HS-5 (cell line): ENCODE measurements at places on chromosomes 6 and 20.
A peak's percentile ranks its signal among the peaks of the same experiment; 100 is the strongest.

DNA sequence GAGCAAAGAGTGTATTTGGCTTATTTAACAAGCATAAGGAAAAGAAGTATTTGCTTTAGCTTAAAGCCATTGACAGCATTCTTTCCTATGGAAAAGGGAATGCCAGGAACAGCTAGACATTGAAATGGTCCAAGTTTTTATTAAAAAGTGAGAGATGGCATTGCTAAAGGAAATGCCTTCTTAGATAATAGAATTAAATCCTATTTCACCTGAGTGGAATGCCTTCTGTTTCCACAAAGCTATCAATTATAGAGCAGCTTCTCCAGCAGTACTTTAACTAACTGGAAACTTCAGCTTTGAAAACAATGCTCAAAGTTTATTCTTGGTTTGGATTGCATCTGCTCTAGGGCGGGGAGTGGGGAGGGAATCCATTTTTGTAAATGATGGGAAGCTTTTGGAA, 85.1 kb upstream of the CNKSR3 start:
- DNase-seq, result no peak

DNA sequence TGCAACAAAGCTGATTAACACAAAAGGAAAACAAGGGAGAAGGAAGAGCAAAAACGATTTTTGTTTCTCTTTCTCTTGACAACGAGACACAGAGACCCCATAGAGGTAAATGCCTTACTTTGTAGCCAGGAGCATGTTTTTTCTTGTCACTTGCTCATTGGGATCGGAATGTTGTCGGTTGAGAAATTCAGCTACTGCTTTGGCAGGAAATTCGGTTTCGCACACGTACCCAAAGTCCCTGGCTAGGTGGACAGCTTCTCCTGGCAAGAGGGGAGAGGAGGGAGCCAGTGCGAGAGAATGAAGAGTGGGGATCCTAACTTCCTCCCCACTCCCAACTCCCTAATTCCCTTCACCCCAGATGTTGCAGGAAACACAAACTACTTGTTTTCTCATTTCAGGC, 14.5 kb downstream of the TFAP2A start:
- DNase-seq, result no peak

GRCh38 chr6:91447530-91448254, 860.8 kb upstream of the MAP3K7 start:
- DNase-seq, result no peak

GRCh38 chr6:104789770-104790190, 69.9 kb downstream of the HACE1 start:
- peak; percentile 62 for DNase-seq

DNA sequence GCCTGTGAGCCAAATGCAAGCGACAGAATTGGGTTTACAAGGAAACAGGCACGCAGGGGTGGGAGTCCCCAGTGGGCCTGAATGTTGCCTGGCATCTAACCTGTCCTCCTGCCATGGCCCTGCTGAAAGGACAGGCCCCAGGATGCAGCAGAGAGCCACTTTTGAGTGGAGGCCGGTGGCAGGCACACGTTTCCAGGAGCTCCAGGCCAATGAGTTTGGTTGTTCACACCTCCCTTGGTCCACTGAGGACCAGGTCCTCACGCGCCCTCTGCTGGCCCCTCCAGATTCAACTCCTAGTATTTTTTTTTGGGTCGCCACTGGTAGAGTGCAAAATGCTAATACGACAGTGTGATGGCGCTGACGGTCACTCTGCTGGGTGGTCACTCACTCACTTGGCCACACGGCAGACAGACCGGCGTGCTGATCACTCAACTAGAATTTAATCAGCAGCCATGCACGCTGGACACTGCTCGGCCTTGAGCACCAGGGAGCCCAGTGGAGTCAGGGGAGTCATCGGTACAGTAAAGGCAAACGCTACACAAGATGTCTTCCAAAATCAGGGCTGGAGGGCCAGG, 81.7 kb upstream of the NFATC2 start:
- DNase-seq, result peak; percentile 76

- no peak for DNase-seq
These were observed 39.6 kb downstream of the PDSS2 start for GRCh38 chr6:107419733-107420132.

DNA sequence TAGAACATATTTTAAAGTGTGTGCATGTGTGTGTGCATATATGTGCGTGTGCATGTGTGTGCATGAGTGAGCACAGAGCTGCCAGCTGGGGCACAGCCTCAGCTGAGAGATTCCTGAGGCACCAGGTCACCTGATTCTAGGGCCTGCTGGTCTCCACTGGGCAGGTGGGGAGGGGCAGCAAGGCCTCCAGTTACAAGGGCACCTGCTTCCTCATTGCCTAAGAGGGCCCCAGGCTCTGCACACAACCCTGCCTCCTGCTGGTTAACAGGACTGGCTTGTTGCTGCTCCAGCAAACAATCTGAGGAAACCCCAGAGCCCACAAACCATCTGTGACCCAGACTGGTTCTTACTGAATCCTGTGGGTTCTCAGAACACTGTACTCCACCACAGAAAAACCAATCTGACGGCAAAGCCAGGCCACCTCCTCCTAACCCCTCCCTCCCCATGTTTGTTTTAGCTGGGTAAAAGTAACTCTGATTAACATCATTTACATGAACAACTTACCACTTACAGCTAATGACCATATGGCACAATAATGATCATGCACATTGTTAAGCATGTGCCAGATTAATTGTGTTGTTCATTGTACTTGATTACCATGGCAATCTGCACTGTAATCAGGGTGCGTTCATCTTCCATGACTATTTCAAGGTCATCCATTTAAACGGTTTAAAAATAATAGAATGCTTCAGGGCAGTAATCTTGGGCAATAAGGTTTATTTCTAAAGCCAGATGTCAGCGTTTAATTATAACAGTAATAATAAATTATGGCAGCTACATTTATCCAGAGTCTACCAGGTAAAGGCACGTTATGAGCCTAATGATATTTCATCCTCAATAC, 23.1 kb upstream of the UBE2J1 start:
- no peak for DNase-seq

DNA sequence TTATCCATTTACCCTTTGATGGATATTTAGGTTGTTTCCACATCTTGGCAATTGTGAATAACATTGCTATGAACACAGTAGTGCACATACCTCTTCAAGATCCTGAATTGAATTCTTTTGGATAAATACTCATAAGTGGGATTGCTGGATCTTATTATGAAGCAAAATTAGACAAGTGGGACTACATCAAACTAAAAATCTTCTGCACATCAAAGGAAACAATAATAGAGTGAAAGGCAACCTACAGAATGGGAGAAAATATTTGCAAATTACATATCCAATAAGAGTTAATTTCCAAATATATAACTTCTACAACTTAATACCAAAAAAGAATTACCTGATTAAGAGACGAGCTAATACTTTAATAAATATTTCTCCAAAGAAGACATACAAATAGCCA, 38.4 kb upstream of the BCAS1 start:
- DNase-seq, result no peak

- DNase-seq, result peak; percentile 60
These were observed 25.1 kb upstream of the FAM8A1 start for GRCh38 chr6:17574866-17575560.

DNA sequence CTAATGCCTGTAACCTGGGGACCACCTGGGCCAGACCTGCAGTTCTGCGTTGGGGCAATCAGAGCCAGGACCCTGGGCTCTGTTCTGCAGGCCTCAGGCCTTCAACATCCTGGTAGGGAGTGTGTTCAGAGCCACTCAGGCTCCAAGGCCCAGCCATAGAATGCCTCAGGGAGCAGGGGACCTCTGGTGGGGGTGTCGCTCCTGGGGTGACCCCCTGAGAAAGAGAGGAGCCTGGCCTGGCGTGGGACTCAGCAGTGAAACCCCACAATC, 12.5 kb downstream of the UCKL1 start:
- no peak for DNase-seq

- DNase-seq, result no peak
These were observed 32.4 kb downstream of the TRAF3IP2 start for GRCh38 chr6:111573131-111573883.

GRCh38 chr6:21615504-21615903, 22.0 kb downstream of the SOX4 start:
- no peak for DNase-seq

GRCh38 chr20:6530254-6530653, 237.2 kb upstream of the BMP2 start:
- no peak for DNase-seq

- DNase-seq, result no peak
These were observed 36.4 kb upstream of the SLC17A4 start for GRCh38 chr6:25717866-25718740.

- DNase-seq, result no peak
These were observed 13.6 kb downstream of the TRAPPC3L start for GRCh38 chr6:116531675-116532570.

- DNase-seq, result no peak
These were observed 213.7 kb downstream of the CDKAL1 start for GRCh38 chr6:20747991-20748390.

DNA sequence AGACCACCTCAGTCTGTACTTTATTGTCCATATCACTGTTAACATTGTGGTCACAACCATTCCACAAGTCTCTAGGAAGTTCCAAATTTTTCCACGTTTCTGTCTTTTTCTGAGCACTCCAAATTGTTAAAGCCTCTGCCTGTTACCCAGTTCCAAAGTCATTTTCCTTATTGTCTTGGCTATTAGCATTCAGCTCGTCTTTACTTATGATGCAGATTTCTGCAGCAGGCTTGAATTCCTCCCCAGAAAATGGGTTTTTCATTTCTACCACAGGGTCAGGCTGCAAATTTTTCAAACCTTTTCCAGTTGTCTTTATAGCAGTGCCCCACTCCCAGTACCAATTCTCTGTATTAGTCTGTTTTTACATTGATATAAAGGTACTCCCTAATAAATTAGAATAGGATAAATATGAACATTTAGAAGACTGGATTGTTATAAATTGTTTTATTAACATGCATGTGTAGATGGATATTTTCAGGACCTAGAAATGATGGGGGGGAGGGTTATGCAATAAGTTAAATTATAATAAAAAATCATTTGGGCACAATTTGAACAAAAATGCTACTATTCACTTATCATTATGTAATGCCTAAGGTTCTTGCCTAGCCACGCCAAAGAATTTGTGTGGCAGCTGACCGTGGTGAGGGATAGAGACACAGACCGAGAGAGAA, 595.3 kb upstream of the ADGRB3 start:
- DNase-seq, result no peak

DNA sequence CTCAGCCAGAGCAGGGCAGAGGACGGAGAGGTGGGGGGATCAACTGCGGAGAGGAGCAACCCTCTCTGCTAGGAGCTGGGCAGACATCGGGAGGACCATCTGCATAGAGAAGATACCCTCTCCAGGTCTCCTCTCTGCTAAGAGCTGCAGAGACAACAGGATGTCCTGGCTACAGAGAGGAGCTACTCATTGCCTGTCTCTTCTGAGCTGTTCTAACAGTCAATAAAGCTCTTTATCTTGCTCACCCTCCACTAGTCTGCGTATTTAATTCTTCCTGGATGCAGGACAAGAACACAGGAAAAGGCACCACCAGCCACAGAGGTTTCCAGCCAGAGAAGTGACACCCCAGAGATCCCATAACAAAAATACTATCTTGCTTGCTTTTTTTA, 871.1 kb upstream of the GJE1 start:
- no peak for DNase-seq

DNA sequence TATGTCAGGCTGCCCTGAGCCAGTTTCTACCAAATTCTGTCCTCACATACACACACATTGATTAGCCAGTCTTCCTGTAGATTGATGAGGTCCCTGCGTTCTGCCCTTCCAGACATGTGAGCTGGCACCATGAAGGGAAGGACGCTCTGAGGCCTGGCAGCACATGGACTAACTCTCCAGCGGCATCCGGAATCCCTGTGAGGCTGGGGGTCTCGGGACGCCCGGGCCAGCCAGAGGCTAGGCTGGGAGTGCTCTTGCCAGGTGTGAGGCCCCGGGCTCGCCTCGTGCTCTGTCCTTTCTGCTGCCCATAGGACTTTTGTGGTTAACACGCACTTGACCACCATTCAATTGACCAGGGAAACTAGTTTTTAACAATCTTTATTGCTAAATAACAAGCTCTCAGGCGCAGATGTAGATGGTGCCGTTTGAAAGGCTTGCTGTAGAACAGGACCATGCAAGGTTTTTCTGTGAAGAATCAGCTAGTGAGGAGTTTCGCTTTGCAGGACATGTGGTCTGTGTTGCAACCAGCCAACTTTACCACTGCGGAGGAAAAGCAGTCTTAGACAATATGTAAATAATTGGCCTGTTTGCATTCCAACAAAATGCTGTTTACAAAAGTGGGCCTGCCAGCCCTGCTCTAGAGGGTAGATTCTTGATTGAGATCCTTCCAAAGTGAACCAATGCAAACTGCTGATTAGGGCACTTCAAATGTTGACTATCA, 29.3 kb downstream of the FOXF2 start:
- no peak for DNase-seq

DNA sequence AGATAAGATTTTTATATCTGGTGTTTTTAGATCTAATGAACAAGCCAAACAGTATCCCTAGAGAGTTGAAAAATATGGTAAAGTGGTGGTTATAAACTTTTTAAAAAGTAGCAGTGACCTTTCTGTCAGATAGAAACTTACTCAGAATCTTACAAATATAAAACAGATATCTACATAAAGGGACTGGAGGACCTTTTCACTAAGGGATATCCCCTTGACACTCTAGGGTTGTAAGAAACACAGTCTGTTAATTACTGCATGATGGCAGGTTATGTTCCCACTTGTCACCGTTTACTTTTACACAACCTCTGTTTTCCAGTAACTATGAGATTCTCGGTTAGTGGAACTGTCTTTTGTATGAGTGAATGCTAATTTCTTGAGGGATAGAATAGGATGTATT, 11.5 kb downstream of the CFAP206 start:
- no peak for DNase-seq
